Myocyte (in vitro differentiated cells): ENCODE measurements at places on chromosomes 12 and 14. TPM values are rescaled to one million over a fixed set of nuclear protein-coding genes. Genes with fewer than 3 reads are reported as not detected.

DNA sequence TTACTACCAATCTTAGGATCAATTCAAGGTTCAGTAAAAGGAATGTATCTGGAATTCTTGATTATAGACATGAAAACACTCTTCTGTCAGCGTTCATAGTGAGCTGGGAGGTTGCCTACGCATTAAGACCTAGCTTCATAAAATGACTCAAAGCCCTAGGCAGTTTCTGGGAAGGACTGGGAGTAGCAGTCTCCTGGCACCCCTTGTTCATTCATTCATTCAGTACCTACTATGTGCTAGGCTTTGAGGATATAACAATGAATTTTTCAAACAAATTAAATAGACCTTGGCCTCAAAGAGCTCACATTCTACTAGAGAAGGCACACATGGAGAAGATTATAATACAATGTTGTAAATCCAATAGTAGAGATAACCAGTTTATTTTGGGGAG lies 46.1 kb downstream of the MDM2 start:
- no peak for DNase-seq

DNA sequence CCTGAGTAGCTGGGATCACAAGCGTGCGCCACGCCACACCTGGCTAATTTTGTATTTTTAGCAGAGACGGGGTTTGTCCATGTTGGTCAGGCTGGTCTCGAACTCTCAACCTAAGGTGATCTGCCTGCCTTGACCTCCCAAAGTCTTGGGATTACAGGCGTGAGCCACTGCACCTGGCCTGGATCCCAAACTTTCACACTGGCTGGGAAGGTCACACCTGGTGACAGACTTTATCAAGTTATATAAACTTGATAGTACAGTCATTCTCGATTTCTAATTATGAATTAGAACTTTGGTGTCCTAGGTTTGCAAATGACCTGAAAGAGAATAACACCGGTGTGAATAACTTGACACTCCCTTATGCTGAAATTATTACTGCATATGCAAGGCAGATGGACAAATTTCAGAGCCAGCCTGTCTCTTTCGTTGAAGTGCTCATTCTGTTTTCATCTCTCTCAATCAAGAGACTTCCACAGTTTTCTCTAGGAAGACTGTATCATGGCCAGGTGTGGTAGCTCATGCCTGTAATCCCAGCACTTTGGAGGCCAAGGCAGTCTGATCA lies 5.9 kb downstream of the PLBD1 start:
- no peak for DNase-seq

DNA sequence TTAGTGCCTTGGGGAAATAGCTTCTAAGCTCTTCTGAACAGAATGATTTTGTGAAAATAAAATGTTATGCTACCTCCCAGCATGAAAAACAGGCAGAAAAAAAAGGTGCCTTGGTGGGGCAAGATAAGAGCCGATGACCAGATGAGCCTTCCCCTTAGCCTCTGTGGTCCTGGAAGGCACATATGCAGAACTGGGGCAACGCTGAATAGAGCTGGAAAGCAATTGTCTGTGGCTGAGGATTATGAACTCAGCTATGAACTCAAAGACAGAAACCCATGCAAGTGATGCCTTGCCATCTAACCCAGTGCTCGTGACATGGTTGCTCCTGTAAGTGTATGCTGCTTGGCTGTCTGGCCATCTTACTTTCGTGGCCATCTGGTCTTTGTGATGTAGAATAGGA lies 128.5 kb upstream of the FRMD6 start:
- DNase-seq: no peak

DNA sequence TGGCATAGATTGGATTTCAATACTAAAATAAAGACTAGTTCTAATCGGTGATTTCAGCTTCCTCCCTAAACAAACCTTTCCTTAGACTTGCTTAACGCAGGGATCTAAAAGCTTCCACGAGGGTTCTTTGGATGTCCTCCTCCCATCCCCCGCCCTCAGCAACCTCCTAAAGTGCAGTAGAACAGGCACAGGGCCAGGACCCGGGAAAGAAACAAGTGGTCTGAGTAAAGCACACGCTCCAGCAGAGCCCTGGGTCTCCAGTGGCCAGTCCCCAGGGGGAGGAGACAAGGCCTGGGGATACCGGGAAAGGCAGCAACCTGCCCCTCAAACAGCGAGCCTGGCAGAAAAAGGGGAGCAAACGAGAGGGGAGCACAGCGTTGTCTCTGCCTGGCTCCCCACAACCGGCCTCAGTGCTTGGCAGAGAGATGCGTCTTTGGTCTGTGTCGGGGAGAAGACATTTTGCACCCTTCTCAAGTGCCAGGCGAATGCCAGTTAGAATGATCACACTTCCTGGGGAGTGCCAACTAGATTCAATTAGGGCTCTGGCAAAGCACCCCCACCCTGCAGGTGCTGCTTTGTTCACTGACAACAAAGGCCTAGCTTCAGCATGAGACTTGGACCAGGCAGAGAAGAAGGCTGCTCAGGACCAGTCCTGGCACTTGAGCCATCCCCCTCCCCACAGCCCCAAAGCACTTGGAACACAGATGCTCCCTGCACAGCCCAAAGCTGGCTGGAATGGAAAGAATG lies 17.1 kb upstream of the SLC6A12 start:
- peak; percentile 50 for DNase-seq

- no peak for DNase-seq
These were observed 94.9 kb downstream of the ELK3 start for GRCh38 chr12:96289067-96289466.

GRCh38 chr14:92651106-92651757 lies 97.2 kb downstream of the LGMN start:
- DNase-seq: no peak

- DNase-seq: no peak
These were observed 564.0 kb downstream of the CCER1 start for GRCh38 chr12:90390947-90391346.

- DNase-seq: no peak
These were observed 15.5 kb upstream of the ATP6V0A2 start for GRCh38 chr12:123696646-123697045.

DNA sequence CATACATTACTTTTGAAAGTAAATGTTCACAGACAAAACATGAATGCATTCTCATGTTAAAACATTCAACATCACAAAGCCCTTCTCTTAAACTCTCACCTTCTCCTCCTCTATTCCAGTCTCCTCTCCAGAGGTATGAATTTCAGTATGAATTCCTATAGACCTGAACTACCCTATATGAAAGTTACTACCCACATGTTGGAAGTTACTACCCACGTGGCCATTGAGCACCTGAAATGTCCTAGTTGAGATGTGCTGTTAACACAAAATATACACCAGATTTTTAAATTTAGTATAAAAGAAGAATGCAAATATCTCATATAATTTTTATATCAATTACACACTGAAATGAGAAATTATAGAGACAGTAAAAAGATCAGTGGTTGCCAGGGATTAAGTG lies 60.2 kb downstream of the PAX9 start:
- no peak for DNase-seq

DNA sequence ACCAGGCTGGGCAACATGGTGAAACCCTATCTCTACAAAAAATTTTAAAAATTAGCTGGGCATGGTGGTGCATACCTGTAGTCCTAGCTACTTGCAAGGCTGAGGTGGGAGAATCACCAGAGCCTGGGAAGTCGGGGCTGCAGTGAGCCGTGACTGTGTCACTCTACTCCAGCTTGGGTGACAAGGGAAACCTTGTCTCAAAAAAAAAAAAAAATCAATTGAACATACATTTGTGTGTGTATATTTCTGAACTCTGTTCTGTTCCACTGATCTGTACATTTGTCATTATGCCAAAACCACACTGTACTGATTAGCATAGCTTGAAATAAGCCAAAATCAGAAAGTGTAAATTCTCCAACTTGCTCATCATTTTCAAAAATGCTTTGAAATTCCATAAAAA lies 254.6 kb downstream of the SOX5 start:
- DNase-seq: no peak

DNA sequence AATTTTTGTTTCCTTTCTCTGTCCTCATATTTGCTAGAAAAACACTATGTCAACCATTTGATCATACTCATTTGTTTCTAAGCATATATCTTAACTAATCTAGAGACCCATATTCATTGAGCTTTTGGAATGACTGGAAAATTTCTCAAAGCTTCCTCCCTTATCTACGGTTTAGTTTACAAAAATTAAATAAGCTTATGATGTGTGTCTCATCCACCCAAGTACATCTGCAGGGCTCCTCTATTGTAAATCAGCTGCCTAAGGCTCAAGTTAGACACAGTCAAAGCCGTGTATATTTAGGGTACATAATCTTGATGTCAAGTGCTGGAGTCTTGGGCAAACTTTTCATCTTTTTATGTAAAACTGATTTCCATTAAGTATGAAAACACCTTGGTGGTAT lies 370.5 kb downstream of the DIO2 start:
- no peak for DNase-seq

DNA sequence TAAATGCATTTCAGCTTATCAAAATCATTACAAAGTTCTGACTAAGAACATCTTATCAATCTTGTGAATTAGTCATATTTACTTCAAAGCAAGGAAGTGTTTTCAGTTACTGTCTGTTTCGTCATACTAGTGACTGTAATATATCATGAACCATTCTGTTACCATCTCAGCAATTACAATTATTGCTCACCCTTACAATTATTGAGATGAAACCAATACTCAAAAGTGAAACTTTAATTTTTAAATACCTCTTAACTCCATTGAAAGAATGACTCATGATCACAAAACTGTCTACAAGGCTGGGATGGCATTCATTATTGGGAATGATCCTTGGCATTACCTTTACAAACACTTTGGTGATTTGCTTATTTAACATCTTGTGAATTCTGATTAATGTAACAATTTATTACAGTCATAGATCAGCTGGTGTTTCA lies 90.3 kb downstream of the RPS6KA5 start:
- DNase-seq: no peak

GRCh38 chr14:67002994-67003753 lies 186.1 kb upstream of the GARIN2 start:
- DNase-seq: no peak

Gene VRTN
- total RNA-seq: not detected in 2 replicates

Gene ABCC9
- 10.1 and 18.5 TPM in 2 replicates for total RNA-seq

Gene B3GNT4
- 0.36 TPM in 1 of 2 replicates, not detected in the other for total RNA-seq

Gene KRT72
- not detected in 2 replicates for total RNA-seq

Gene RGS6
- total RNA-seq: not detected in 2 replicates

Gene GPR84
- total RNA-seq: not detected in 2 replicates

Gene OTUB2
- 0.48 and 1.1 TPM in 2 replicates for total RNA-seq

Gene RASSF9
- 0.05 and 0.08 TPM in 2 replicates for total RNA-seq
